ENCODE measurements at places on chromosomes 5 and 9.

DNA sequence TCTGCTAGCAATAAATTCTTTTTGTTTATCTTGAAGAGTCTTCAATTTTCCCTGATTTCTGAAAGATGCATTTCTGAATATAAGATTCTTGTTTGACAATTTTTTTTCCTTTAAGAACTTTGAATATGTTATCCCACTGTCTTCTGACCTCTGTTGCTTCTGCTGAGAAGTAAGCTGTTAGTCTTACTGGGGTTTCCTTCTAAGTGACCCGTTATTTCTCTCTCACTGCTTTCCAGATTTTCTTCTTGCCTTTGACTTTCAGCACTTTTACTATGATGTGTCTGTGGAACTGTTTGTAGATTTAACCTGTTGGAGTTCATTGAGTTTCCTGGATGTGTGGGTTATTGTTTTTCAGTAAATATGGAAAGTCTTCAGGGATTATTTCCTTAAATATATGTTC is 205.3 kb upstream of the NFIL3 start:
- DNase-seq, result no peak

GRCh38 chr9:23543419-23543818 is 282.6 kb downstream of the ELAVL2 start:
- DNase-seq, result peak; percentile 42

DNA sequence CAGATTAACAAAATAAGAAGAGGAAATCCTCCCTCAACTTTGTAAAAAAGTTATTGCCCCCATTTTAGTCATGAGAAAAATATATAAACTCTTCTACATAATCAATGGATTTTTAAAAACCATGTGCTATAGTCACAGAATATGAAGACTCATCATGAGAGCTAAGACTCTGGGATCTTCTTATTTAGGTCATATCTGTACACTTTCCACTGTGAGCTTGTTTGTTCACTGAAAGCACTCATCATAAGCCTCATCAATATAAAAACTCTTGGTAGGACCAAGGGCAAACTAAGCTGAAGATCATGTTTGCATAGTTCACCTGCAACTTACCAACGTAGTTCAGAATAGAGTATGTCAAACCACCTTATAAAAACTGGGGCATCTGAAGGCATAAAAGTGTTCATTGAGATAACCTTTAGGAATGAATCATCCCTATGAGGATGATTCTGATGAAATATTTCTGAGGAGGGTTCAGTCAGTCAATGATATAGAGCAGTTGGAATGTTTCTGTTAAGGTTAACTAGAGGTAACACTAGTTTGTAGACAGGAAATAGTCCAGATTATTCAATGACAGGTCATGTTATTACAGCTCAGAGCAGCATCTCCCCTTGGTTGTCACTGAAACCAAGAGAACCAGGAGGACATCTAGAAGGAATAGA is 289.9 kb upstream of the SMC2 start:
- peak; percentile 3 for DNase-seq

- peak; percentile 66 for DNase-seq
Observed at GRCh38 chr9:125343518-125344275, 82.1 kb downstream of the GAPVD1 start.

GRCh38 chr9:136023410-136024225 is 62.4 kb upstream of the UBAC1 start:
- DNase-seq, result no peak

GRCh38 chr5:73188764-73189531 is 16.0 kb downstream of the TMEM174 start:
- DNase-seq, result peak; percentile 32

GRCh38 chr9:12722131-12722530 is 28.9 kb downstream of the TYRP1 start:
- DNase-seq, result no peak

- peak; percentile 41 for DNase-seq
Observed at GRCh38 chr5:43396762-43397304, 15.4 kb downstream of the CCL28 start.

GRCh38 chr5:16809010-16809394 is 127.1 kb downstream of the MYO10 start:
- DNase-seq, result no peak

DNA sequence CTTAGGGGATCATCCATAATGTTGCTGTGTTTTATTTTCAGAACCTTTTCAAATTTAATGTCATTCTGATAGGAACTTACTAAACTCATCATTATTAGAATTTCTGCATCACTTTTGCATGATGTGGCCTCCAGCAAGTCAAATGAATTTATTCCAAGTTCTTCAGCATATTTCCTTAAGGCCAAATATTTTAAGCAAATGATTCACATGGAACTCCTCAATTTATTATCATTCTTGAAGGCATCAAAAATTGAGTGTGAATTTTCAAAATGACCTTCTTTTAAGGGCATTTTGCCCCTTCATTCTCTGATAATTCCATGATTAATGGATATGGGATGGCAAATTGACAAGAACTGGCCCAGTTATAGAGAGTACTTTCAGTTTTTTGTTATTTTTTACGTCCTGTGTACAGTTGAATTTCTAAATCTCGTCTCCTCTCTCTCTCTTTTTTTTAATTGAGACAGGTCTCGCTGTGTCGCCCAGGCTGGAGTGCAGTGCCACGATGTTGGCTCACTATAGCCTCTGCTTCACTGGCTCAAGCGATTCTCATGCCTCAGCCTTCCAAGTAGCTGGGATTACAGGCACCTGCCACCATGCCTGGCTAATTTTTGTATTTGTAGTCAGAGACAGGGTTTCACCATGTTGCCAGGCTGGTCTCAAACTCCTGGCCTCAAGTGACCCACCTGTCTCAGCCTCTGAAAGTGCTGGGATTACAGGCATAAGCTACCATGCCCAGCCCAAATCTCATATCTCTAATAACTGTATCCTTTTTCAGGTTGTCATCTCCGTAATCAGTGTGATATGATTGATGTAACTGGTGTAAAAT is 29.1 kb downstream of the GPR21 start:
- no peak for DNase-seq

DNA sequence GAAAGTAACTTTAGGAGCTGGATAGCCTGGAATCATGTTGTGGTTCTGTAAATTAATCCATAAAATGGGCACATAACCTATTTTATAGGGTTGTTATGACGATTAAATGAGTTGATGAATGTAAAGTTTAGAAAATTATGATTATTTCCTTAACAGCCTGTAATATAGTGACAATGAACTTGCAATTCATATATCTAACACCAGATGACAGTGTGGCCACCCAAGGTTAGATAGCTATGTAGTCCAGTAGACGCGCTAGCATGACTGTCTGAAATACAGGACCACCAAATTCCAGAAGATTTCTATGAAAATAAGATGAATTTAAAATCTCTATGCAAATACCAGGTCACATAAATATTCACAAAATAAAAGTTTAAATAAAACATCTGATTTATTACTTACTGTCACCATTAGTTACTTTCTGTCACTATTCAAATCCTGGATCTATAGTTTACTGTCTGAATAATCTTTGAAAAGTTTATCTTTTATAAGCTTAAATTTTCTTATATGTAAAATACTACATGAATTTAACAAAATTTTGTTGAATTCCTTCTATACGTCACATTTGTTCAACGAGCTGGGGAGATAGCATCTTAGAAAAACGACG is 26.1 kb upstream of the MACIR start:
- peak; percentile 60 for DNase-seq

DNA sequence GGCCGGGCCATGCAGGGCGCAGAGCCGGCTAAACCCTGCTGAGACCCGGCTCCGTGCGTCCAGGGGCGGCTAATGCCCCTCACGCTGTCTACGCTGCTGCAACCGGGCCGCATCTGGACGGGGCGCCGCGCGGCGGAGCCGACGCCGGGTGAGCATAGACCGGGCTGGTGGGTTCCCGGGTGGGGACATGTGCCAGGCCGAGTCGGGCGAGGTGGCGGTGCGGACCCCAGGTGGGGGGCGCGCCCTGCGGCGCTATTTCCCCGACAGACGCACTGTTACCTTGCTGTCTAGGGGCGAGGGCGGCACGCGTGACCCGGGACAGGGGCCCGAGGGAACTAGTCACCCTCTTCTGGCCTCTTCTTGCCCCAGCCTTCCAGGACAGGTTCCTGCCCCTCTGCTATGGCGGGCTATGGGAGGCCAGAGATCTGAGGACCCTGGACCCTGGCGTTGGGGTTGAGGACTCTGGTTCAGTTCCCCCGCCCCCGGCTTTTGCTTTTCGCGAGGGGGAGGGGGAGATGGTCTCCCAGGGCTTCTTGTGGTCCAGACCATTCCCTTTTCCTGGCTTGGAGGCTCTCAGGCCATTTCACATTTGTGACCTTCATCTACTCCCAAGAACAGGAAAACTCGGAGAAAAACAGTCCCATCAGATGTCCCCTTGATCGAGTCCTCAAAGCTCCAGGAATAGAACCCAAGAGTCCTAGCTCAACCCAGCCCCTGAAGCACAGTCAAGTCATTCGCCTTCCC is 536 bp downstream of the SLC27A4 start:
- DNase-seq, result peak; percentile 28

DNA sequence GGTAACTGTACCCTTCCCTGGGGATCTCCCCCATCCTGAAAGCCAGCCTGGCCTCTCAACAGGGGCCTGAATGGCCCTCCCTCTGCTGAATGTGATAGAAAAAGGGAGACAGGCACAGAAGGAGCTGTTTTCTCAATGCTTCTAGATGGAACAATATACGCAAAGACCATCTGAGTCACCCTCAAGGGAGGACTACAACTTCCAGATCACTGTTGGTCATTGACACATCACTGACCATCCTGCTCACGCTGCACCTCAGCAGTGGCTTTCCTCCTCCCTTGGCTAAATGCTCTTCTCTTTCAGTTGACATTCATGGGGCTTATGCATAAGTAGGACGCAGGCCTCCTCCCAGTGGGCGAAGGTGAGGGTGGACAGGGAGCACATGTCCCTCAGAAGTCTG is 112.2 kb upstream of the SHB start:
- no peak for DNase-seq

- no peak for DNase-seq
Observed at GRCh38 chr5:121667292-121667691, 184.4 kb upstream of the FTMT start.

DNA sequence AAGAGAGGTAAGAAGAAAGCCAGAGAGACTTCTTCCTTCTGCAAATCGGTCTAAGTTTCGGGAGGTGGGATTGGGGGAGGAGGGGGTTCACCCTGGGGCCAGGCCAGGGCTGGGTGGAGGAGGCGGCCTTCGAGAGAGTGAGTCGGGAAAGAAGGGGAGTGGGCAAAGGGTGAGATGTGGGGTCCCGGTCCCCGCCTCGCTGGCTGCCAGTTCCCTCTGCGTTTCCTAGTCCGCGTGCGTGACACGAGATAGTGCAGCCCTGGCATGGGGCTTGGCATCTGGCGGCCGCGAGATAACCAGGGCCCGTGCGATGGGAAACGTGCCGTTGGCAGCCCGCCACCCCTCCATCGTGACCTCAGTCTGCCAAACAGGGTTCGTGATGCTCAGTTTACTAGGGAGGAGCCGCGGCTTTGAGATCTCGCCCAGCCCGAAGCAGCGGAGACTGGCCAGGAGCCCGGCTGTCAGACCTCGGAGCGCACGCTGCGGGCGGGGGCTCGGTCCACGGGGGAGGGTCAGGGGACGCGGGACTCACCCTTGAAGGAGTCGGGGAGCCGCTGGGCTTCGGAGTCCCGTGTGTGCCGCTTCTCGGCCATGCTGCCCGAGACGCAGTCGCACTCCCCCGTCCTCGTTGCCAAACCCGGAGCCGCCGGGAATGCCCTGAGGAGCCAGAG is at the start of gene STOM:
Gene STOM (minus strand): TSS at position 656 of the 671 bp plus-strand sequence. CDS start 63 bp downstream, at position 593.
- peak; percentile 86 for DNase-seq

- DNase-seq, result peak; percentile 26
Observed at GRCh38 chr5:175658299-175659145, 651 bp downstream of the HRH2 start.

DNA sequence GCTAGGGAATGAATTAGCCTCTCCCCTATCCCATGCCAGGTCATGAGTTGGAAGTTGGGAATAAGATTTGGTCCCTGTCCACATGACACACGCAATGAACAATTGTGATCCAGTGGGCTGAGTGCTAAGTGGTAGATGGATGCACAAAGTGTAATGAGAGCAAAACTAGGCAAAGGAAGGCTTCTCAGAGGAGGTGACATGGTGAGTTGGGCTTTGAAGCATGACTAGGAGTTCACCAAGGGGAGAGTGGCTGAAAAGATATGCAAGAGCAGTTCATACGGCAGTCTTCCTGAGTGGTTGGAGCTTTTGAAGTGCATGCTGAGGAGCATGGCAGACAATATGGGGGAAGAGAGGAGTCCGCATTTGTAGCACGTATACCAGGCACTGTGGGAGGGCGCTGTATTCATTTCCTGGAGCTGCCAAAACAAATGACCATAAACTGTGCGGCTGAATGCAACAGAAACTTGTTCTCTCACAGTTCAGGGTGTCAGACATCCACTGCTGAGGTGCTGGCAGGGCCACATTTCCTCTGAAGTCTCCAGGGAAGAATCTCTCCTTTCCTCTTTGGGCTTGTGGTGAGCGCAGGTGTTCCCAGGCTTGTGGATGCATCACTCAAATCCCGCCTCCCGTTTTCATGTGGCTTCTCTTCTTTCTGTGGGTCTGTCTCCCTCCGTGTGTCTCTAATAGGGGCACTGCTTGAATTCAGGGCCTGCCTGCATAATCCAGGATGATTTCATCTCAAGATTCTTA is 49.5 kb downstream of the NSG2 start:
- no peak for DNase-seq

- DNase-seq, result peak; percentile 89
Observed at GRCh38 chr5:18393565-18394442, 759.5 kb downstream of the TAF11L14 start.

DNA sequence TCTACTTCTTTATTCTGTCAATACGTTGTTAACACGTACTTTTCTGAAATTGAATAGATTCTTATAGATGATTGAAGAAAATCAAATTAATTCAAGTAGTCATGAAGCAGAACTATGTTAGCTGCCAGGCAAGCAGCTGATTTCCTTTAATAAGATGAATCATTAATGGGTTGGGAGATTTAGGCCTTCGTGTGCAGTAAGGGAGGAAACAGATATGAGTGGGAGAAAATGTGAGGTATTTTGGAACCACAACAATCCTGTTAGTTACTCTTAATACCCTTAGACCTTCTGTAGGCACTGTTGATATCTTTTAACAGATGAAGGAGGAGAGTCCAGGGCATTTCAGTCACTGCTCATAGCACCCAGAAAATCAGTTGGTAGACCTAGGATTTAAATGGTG is 121.0 kb downstream of the AOPEP start:
- DNase-seq, result peak; percentile 70

- DNase-seq, result peak; percentile 54
Observed at GRCh38 chr5:172887692-172888091, 53.6 kb downstream of the ERGIC1 start.

GRCh38 chr5:6522923-6523322 is 74.3 kb downstream of the UBE2QL1 start:
- DNase-seq, result no peak

GRCh38 chr5:65623482-65623881 is 651 bp downstream of the TRIM23 start:
- no peak for DNase-seq

GRCh38 chr5:39760385-39761198 is 335.8 kb upstream of the DAB2 start:
- peak; percentile 94 for DNase-seq
